Daoy (cell line): ENCODE measurements at places on chromosomes 7 and 10. TPM values are rescaled to one million over a fixed set of nuclear protein-coding genes. Genes with fewer than 3 reads are reported as not detected.
A peak's percentile ranks its signal among the peaks of the same experiment; 100 is the strongest.

Gene MKI67
- 23.1 and 32.2 TPM in 2 replicates for total RNA-seq

Gene HECW1
- 3.7 and 16.3 TPM in 2 replicates for total RNA-seq

- DNase-seq = peak; percentile 80
Observed at GRCh38 chr10:110356628-110357245, 52.0 kb upstream of the SMNDC1 start.

- DNase-seq = no peak
Observed at GRCh38 chr10:8665322-8665721, 610.8 kb downstream of the GATA3 start.

DNA sequence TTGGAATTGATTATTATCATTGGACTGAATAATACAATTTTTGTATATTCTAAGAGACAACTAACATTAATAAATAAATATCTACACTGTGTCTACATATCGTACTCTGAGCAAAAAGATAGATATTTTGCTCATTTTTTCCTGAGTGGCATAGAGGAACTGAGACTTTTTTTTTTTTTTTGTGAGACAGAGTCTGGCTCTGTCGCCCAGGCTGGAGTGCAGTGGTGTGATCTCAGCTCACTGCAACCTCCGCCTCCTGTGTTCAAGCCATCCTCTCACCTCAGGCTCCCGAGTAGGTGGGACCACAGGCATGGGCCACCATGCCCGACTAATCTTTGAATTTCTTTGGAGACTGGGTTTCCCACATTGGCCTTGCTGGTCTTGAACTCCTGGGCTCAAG lies 14.0 kb downstream of the KMT2E start:
- no peak for DNase-seq

Gene SLC29A4
- 0.36 and 1.4 TPM in 2 replicates for total RNA-seq

DNA sequence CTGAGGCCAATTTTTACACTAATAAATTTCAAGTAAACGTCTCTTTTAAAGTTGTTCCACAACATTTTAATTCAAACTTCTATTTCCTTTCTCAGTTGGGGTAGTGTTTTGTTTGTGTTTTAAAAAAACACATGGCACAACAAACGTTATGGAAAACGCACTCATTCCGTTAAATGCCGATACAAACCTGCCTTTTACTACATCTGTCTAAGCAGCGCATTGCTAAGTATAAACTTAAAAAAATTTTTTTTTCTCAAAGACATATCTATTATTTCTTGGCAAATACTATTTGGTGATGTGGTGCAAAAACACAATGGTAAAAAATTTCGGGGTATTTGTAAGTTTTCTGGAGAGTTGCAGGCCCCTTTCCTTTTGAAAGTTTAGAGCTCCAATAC lies 1.4 kb downstream of the SKIDA1 start:
- no peak for DNase-seq

DNA sequence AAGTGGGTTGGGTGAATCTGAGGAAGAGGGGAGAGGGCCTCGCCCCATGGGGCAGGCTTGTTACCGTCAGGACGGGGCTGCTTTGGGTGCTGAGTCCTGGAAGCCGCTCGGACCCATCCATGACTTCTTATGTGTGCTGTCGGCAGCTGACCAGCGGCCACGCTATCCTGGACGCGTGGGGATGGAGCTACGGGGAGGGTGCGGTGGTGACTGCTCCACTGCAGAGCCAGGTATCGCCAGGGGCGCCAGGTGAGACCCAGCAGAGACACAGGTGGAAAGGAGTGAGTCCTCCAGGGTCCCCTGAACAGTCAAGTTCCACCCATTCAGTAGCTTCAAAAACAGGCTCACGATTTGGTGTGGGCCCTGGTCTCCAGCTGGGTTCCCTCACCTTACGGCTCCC lies 10.6 kb upstream of the FAM20C start:
- DNase-seq = no peak

GRCh38 chr10:96280859-96281258 lies 9.5 kb upstream of the BLNK start:
- peak; percentile 22 for DNase-seq

DNA sequence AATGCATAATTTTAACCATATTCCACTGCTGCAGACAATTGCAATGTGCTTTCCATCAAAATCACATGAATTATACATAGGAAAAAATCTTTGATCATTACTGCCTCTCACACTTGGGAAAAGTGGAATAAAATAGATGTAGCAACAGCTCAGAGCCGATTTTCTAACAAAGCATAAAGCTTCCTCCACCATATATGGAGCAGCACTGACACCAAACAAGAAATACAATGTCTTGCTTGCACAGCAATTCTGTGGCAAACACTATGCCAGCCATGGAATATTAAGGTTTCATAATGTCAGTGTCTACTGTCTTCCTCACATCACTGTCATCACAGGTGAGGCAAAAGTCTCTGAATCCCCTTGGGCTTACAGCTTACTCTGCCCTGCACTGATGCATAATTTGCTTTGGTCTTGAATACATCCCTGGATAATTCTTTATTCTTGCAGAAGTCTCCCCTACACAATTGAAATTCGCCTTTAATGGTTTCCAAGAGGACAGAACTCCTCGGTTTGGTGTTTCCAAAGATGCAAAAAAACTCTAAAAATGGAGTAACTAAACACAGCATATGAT lies 198.5 kb downstream of the CACNA2D1 start:
- no peak for DNase-seq

Gene CTAGE4
- 0.09 and 0.23 TPM in 2 replicates for total RNA-seq

Gene NPTX2
- 4.5 and 8.0 TPM in 2 replicates for total RNA-seq

- DNase-seq = no peak
Observed at GRCh38 chr10:43061331-43061730, 15.5 kb upstream of the RET start.

GRCh38 chr10:13296476-13296875 lies 3.4 kb downstream of the PHYH start:
- DNase-seq = no peak

Gene PON1
- not detected in 2 replicates for total RNA-seq

- no peak for DNase-seq
Observed at GRCh38 chr10:21954690-21955089, 48.8 kb downstream of the DNAJC1 start.
